Endothelial cell of umbilical vein (primary cell): ENCODE measurements at places on chromosomes 12 and 14. TPM values are rescaled to one million over a fixed set of nuclear protein-coding genes. Genes with fewer than 3 reads are reported as not detected.

GRCh38 chr14:56992332-56992820 lies 182.1 kb upstream of the OTX2 start:
- H3K4me3 ChIP-seq, result no peak overlapping the region
- H3K36me3 ChIP-seq, result no peaks in the 10 kb centered on the region
- no peaks in the 10 kb centered on the region for H3K27me3 ChIP-seq
- H3K27ac ChIP-seq, result no peak overlapping the region

GRCh38 chr12:49953961-49954846 lies 3.7 kb downstream of the AQP2 start:
- H3K27me3 ChIP-seq, result no peaks in the 10 kb centered on the region
- no peaks in the 10 kb centered on the region for H3K36me3 ChIP-seq
- no peak overlapping the region for H3K4me3 ChIP-seq
- H3K4me1 ChIP-seq, result peaks cover 5% of the 10 kb centered on the region
- no peak overlapping the region for H3K27ac ChIP-seq

DNA sequence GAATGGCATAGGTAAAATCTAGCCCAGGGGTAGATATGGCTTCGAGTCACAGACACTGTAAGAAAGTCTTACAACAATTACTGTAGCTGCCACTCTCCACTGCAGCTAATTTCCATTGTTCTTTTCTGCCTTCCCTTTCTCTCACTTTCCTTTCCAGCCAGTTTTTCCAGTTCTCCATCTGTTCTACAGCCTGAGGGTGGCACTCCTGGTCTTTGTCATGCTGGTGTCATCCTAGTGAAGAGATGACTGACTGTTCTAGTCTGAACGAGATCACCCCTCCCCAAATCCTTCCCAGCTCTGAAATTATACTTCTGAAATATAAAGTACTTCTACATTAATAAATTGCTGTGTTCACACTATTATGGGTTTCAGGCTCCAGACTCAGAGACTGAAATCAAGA lies 74.2 kb upstream of the CSRP2 start:
- no peak overlapping the region for H3K4me3 ChIP-seq
- no peak overlapping the region for H3K27ac ChIP-seq
- no peaks in the 10 kb centered on the region for H3K4me1 ChIP-seq
- peaks cover 1% of the 10 kb centered on the region for H3K27me3 ChIP-seq
- no peak for DNase-seq

DNA sequence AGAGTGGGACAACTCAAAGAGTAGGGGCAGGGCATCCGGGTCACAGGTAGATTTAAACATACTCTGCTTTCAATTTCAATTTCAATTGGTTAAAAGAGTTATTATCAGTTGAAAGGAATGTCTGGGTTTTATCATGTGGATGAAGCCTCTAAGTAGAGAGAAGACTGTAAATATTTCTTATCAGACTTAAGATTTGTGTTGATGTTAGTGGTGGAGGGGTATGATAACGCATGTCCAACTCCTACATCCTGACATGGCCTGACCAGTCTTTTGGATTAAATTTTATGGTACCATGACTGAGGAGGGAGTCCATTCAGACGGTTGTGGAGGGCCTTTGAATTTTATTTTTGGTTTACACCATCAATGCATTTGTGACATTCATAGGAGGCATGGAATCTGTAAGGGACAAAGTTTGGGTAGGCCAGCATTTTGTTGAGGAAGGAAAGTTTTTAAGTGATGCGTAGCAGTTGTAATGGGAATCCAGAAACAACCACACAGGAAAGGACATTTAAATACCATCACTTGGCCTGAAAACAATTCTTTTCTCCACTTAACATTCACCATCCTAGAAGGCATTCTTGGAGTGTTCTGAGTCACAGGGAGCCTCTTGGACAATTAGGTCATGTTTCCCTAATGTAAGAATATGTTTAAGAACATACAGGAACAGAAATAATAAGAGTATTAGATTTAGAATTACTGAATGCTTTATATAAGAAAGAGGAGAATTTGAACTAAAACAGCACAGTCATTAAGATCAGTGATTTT lies 371.9 kb downstream of the ATP23 start:
- H3K27me3 ChIP-seq, result no peaks in the 10 kb centered on the region
- no peaks in the 10 kb centered on the region for H3K36me3 ChIP-seq
- H3K4me3 ChIP-seq, result no peak overlapping the region
- DNase-seq, result peak; percentile 64

The FOXN4 gene
- total RNA-seq, result not detected in 2 replicates

The DPPA3 gene
- total RNA-seq, result not detected in 2 replicates

GRCh38 chr12:11967376-11968047 lies 103.2 kb upstream of the BCL2L14 start:
- DNase-seq, result peak; percentile 56
- no peaks in the 10 kb centered on the region for H3K36me3 ChIP-seq
- peaks cover 12% of the 10 kb centered on the region for H3K4me1 ChIP-seq
- no peak overlapping the region for H3K27ac ChIP-seq

The NPFF gene
- not detected in 2 replicates for total RNA-seq

- peaks cover 1% of the 10 kb centered on the region for H3K27me3 ChIP-seq
- H3K36me3 ChIP-seq, result no peaks in the 10 kb centered on the region
- H3K27ac ChIP-seq, result no peak overlapping the region
- H3K4me1 ChIP-seq, result no peaks in the 10 kb centered on the region
Measured at GRCh38 chr14:33837943-33838683, 112.8 kb downstream of the EGLN3 start.

GRCh38 chr12:96850676-96851075 lies 56.4 kb upstream of the NEDD1 start:
- no peaks in the 10 kb centered on the region for H3K36me3 ChIP-seq
- no peaks in the 10 kb centered on the region for H3K27me3 ChIP-seq
- H3K27ac ChIP-seq, result no peak overlapping the region
- H3K4me1 ChIP-seq, result no peaks in the 10 kb centered on the region

The PLEKHG7 gene
- total RNA-seq, result not detected in 2 replicates

GRCh38 chr14:88841741-88842140 lies 17.3 kb downstream of the TTC8 start:
- H3K4me3 ChIP-seq, result no peak overlapping the region
- no peak overlapping the region for H3K27ac ChIP-seq
- H3K36me3 ChIP-seq, result no peaks in the 10 kb centered on the region
- no peaks in the 10 kb centered on the region for H3K4me1 ChIP-seq
- no peak for DNase-seq

GRCh38 chr12:78534311-78534710 lies 330.3 kb upstream of the SYT1 start:
- no peak overlapping the region for H3K27ac ChIP-seq
- H3K36me3 ChIP-seq, result no peaks in the 10 kb centered on the region
- DNase-seq, result no peak
- no peaks in the 10 kb centered on the region for H3K4me1 ChIP-seq

The CELA1 gene
- not detected in 2 replicates for total RNA-seq

The NTF3 gene
- not detected in 2 replicates for total RNA-seq

GRCh38 chr14:31251028-31251958 lies 43.7 kb upstream of the HECTD1 start:
- no peaks in the 10 kb centered on the region for H3K36me3 ChIP-seq
- no peaks in the 10 kb centered on the region for H3K4me1 ChIP-seq
- H3K27ac ChIP-seq, result no peak overlapping the region
- no peak overlapping the region for H3K4me3 ChIP-seq

The HELB gene
- 3.4 and 4.0 TPM in 2 replicates for total RNA-seq
